Prostate gland (tissue), 2 donors: ENCODE measurements at places on chromosomes 3 and 15. TPM values are rescaled to one million over a fixed set of nuclear protein-coding genes. Genes with fewer than 3 reads are reported as not detected.

DNA sequence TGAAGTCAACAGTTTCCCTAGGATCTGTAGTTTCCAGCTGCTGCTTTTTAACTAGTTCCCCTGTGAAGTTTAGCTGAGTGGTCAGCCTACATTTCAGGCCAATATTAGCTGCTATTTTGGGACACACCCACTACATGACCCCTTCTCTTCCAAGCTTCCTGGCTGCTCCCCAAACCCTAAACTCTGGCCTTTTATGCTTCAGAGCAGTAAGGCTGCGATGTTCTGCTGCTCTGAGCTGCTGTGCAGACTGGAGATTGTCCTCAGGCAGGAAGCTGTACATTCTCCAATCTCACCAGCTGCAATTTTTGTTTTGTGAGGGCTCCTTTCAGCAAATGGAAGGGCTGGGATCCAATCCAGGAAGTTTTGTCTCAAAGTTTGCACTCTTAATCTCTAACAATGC lies 48.0 kb upstream of the WDR72 start:
- no peak overlapping the region for H3K27ac ChIP-seq
- H3K4me1 ChIP-seq = no peaks in the 10 kb centered on the region
- no peaks in the 10 kb centered on the region for H3K27me3 ChIP-seq
- no peak overlapping the region for H3K4me3 ChIP-seq
- no peaks in the 10 kb centered on the region for H3K36me3 ChIP-seq

Gene LSMEM2
- total RNA-seq = not detected

Gene TEX9
- 8.7 TPM for total RNA-seq

- H3K4me1 ChIP-seq = no peaks in the 10 kb centered on the region
- no peaks in the 10 kb centered on the region for H3K27me3 ChIP-seq
- no peaks in the 10 kb centered on the region for H3K36me3 ChIP-seq
- DNase-seq = no peak
Measured at GRCh38 chr15:78179906-78180305, 30.7 kb downstream of the IDH3A start.

DNA sequence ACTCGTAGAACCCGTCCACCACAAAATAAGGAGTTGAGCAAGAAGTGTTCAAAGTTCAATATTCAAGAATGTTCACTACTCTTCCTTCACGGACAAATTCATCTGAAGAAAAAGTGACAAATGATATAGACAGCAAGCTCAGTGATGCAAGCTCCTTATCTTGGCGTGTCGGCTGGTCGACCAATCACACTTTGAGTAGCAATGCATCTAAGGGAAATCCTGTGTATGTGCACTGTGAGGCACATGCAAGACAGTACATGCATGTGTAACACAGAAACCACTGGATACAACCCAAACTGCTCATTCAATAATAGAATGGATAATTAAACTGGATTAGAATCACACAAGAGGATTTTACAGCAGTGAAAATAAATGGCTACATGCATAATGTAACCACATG lies 64.4 kb upstream of the CSPG5 start:
- H3K27ac ChIP-seq = no peak overlapping the region
- DNase-seq = no peak
- H3K27me3 ChIP-seq = no peaks in the 10 kb centered on the region
- no peaks in the 10 kb centered on the region for H3K36me3 ChIP-seq
- no peak overlapping the region for H3K4me3 ChIP-seq
- no peaks in the 10 kb centered on the region for H3K4me1 ChIP-seq

GRCh38 chr3:190586631-190587011 lies 72.7 kb downstream of the IL1RAP start:
- no peaks in the 10 kb centered on the region for H3K36me3 ChIP-seq
- H3K4me3 ChIP-seq = no peak overlapping the region
- H3K4me1 ChIP-seq = no peaks in the 10 kb centered on the region
- DNase-seq = no peak
- no peaks in the 10 kb centered on the region for H3K27me3 ChIP-seq
